ENCODE measurements at places on chromosomes 3 and 15.

- DNase-seq, result no peak
These were observed 145.8 kb downstream of the CBLB start for GRCh38 chr3:105722943-105723556.

DNA sequence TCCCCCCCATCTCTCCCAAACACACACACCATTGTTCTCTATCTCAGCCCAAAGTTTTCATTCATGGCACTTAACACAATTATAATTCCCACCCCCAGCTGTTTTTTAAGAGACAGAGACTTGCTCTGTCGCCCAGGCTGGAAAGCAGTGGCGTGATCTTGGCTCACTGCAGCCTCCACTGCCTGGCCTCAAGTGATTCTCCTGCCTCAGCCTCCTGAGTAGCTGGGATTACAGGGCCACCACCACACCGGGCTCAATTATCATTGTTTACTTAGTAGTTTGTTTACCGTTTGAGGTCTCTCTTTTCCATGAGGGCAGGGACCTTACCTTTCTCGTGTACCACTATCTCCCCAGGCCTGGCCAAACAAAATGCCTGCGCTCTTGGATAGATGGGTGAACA is 79.8 kb upstream of the RAD18 start:
- DNase-seq, result no peak

DNA sequence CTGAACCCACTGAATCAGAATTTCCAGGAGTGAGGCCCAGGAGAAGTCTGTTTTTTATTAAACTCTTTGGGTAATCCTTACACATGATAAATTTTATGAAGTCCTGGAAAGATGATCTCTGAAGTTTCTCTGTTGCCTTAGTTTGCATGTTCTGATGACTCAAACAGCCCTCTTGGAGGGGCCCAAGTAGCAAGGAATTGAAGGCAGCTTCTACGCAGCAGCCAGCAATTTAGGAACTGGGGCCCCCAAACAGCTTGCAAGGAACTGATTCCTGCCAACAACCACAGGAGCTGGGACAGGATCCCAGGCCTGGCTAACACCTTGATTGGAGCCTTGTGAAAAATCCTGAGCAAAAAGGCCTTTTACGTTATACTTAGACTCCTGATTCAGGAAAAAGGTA is 5.4 kb upstream of the ACP3 start:
- DNase-seq, result no peak

- no peak for DNase-seq
These were observed 26.0 kb downstream of the PPCDC start for GRCh38 chr15:75049392-75049791.

DNA sequence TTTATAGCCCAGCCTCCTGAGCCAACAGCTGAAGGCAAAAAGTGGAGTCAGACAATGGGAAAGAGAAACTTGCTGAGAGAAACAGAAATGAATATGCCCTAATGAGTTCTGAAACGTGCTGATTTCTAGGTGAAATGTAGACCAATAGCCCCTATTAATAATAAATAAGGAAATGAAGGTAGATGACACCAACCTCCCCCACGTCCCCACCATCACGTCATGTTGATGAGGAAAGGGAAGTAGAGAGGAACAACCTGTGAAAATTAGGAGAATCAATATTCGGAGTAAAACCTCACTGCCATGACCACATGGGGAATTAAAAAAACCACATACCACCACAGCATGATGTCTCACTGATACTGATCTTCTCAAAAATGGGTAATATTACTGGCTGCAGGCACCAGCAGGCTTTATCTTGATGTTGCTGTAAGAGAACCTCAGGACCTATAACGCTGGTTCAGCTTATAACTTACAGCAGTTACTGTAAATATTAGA is 64.0 kb downstream of the KAT2B start:
- DNase-seq, result no peak

DNA sequence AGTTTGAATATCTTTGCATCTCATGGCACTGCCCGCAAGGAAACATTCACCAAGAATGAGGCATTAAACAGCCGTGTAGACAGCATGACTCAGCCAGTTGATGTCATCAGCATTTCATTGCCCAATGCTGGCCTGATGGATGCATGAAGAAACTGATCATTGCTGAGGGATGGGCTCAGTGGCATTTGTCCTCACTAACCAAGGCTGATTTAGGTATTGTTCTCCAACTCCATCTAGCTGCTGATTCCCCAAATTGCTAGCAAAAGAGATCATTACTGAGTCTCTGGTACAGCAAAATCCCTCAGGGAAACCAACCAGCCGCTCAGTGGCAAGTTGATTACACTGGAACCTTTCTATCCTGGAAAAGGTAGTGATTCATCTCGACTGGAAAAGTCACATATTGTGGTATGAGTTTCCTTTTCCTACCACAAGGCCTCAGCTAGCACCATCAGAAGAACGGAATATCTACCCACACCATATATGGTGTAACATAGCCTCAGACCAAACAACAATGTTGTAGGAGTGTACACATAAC is 186.5 kb upstream of the GAP43 start:
- DNase-seq, result no peak

GRCh38 chr15:77219841-77220240 is 148.9 kb upstream of the TSPAN3 start:
- no peak for DNase-seq

- DNase-seq, result no peak
These were observed 17.1 kb downstream of the LRRC28 start for GRCh38 chr15:99268431-99268830.

DNA sequence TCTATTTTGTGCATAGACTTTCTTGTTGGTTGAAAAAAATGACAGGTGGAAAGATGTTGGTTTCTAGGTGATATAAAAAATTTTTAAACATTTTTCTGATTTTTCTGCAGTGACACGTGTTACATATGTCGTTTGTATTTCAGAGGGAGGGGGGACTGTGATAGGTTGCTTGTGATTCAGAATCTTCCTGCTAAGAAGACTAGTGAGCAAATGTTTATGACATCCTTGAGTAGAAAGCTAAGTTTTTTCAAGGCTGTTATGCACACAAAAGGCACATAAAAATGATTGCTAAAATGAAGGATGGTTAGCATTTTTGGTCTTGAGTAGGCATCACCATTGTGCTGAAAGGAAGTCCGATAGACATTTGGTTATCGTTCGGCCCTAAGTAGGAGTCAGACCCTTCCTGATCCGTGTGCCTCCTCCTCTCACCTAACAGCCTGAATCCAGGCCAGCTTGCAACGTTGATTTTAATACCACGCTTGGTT is 1.5 kb downstream of the ZNF639 start:
- DNase-seq, result no peak

DNA sequence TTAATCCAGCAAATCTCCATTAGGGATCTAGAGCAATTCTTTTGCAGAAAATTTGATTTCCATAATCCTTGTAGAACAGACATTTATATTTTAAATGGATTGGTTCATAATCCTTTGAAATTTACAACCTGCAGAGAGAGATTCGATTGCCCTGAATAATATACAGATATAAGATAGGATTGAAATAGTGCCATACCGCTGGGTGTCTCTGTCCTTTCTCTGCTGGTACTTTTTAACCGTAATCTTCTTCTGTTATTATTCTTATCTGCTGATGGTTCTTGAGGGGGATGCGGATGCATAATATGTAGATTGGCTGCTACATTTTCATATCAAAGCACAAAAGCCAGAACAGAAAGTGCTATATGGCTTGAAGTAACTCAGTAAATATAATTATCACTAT is 182.2 kb downstream of the CFAP20DC start:
- DNase-seq, result no peak

- DNase-seq, result no peak
These were observed 502.7 kb downstream of the SOX2 start for GRCh38 chr3:182214416-182214815.

GRCh38 chr3:124883766-124884473 is 3.2 kb downstream of the ITGB5 start:
- DNase-seq, result no peak

GRCh38 chr3:57864853-57865252 is 108.7 kb downstream of the SLMAP start:
- DNase-seq, result no peak

GRCh38 chr15:38369936-38370478 is 83.9 kb upstream of the FAM98B start:
- no peak for DNase-seq

DNA sequence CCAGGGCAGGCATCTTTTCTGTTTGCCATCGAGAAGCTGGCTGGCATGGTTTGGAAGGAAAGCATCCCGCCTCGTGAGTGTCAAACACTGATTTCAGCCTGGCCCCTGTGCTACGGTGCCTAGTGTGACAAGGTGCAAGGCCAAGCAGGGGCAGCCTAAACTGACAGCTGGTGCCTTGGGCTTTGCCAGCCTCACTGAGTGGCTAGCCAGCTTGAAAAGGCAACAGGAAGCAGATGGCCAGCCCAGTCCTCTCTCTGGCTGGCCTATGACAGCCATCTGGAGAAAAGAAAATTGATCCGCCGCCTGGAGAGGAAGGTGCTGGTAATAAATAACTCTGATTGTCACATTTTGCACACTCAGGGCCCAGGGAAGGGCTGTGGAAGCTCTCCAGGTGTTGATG is 52.2 kb downstream of the C3orf85 start:
- no peak for DNase-seq

GRCh38 chr3:6354653-6355052 is 506.3 kb upstream of the GRM7 start:
- no peak for DNase-seq

GRCh38 chr15:49468481-49468839 is 45.4 kb downstream of the FGF7 start:
- DNase-seq, result no peak

GRCh38 chr15:52006702-52007340 is 12.2 kb upstream of the MAPK6 start:
- DNase-seq, result no peak
